ENCODE measurements at places on chromosomes 5 and 9.

GRCh38 chr9:35718721-35719511 lies 13.1 kb downstream of the TLN1 start:
- no peak for DNase-seq

- no peak for DNase-seq
Observed at GRCh38 chr5:91703128-91703527, 320.0 kb upstream of the ARRDC3 start.

GRCh38 chr9:12166518-12166917 lies 526.7 kb upstream of the TYRP1 start:
- DNase-seq, result no peak

GRCh38 chr5:80246995-80247729 lies 8.7 kb downstream of the SERINC5 start:
- no peak for DNase-seq

DNA sequence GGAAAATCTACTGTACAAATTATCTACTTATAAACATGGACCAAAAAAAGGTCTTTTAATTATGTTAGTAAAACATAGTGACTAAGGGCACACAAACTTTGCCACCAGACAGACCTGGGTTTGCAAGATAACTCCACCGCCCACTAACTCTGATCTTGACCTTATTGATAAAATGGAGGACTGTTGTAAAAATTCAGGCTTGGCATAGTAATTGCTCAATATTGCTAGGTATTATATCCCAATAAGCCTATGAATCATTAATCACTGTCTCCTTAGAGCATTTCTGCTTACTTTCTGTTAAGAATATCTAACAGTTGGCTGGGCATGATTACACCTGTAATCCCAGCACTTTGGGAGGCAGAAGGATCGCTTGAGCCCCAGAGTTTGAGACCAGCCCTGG lies 3.8 kb downstream of the C9orf40 start:
- no peak for DNase-seq

DNA sequence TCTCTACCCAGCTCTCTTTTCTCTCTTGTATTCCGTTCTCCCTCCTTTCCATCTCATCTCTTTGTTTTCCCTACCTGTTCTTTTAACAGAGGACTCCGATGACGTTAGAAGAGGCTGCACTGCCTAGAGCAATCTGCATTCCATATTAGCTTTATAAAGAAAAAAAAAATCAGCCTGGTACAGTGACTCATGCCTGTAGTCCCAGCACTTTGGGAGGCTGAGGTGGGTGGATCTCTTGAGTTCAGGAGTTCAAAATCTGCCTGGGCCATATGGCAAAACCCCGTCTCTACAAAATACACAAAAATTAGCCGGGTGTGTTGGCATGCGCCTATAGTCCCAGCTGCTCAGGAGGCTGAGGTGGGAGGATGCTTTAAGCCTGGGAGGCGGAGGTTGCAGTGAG lies 49.0 kb downstream of the DAPK1 start:
- DNase-seq, result no peak

- no peak for DNase-seq
Observed at GRCh38 chr9:36986468-36987408, 47.3 kb downstream of the PAX5 start.

DNA sequence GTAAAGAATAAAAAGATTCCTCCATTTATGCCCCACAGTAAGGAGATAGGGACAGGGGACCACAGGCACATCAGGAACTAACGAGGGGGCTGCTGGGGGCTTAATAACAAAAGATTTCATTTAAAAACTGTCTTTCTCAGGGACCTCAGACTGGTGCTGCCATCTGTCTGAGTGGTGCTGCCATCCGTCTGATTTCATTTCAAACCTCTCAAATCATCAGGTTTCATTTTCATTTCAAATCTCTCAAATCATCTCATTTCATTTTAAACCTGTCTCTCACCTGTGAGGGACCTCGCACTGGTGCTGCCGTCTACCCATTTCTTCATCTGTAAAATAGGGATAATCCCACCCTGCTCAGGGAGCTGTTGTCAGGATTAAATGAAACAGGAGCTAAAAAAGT lies 45.9 kb downstream of the ADRA1B start:
- DNase-seq, result no peak

GRCh38 chr9:122991370-122991830 lies 42.1 kb upstream of the GPR21 start:
- DNase-seq, result peak; percentile 5

- no peak for DNase-seq
Observed at GRCh38 chr5:56608217-56608925, 207.0 kb upstream of the MAP3K1 start.
